Umbilical cord (tissue), 2 donors: ENCODE measurements at places on chromosomes 5 and 9. TPM values are rescaled to one million over a fixed set of nuclear protein-coding genes. Genes with fewer than 3 reads are reported as not detected.

The TSLP gene
- 7.0 TPM for total RNA-seq

The CCL27 gene
- total RNA-seq = not detected

The FRRS1L gene
- 9.1 TPM for total RNA-seq

The HINT2 gene
- 2.9 TPM for total RNA-seq

The TNPO1 gene
- 114 TPM for total RNA-seq

The SAXO1 gene
- 1.9 TPM for total RNA-seq

The ZFP62 gene
- total RNA-seq = 25.8 TPM

The TMEM252 gene
- 0.96 TPM for total RNA-seq

The TRMT10B gene
- 0.48 TPM for total RNA-seq

The ACOT12 gene
- 4.6 TPM for total RNA-seq

The ZBTB6 gene
- total RNA-seq = 13.2 TPM

The CTXN3 gene
- total RNA-seq = 2.6 TPM

The FBP2 gene
- not detected for total RNA-seq

The ERAP2 gene
- total RNA-seq = 14.2 TPM

The PCDHGB1 gene
- 1.7 TPM for total RNA-seq
